ENCODE measurements at places on chromosomes 13 and 19. TPM values are rescaled to one million over a fixed set of nuclear protein-coding genes. Genes with fewer than 3 reads are reported as not detected.
A peak's percentile ranks its signal among the peaks of the same experiment; 100 is the strongest.

DNA sequence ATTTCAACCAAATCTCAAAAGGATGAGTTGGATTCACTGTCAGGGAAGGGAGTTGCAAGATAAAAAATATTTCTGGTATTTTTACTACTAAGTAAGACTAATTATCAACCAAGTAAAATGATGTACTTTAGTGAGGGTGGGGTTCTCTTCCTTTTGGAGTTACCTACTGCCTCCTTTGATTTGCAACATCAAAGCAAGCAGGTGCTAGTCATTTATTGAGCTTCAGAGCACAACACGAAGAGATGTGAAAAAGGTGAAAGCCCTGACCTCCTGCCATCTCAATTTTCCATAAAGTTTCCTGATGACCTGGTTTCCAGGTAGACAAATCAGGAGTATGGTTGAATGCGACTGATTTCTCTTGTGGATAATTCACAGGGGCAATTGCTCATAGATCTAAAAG is 96.0 kb downstream of the CDADC1 start:
- DNase-seq = no peak

GRCh38 chr13:70812481-70812880 is 704.2 kb upstream of the KLHL1 start:
- DNase-seq = no peak

GRCh38 chr19:56069642-56070041 is 51.5 kb downstream of the ZNF787 start:
- no peak for DNase-seq

- no peak for DNase-seq
Measured at GRCh38 chr13:100158569-100158968, 69.7 kb downstream of the PCCA start.

DNA sequence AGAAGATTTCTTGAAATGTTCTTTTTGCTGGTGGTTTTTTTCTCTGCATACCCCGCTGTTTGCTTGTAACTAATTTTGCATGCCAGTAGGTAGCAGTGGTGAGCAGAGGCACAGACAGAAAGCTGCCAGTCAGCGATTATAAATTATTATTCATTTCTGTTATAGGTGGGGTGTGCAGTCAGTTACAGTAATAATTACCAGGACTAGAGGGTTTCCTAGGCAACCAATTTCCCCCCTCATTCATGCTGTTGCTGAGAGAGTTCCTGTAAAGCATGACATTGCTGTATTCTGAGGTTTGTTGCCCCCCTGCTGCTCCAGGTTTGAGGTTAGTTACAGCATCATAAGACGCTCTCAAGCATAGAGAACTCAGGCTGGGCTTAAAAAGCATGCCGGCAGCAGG is 104.5 kb downstream of the URI1 start:
- no peak for DNase-seq

DNA sequence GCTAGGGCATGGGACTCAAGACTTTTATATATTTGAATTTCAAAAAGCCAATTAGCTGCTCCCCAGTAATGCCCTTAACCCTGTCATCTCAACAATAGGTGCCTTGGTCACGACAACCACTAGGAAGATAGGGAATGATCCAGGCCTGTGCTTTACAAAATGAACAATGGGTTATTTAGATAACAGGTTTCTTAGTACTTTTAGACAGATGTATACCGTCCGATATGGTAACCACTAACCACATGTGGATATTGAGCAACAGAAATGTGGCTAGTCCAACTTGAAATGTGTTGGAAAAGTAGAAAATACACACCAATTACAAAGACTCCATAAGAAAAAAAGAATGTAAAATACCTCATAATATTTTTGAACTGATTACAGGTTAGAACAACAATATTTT is 201.2 kb downstream of the LHFPL6 start:
- DNase-seq = no peak

DNA sequence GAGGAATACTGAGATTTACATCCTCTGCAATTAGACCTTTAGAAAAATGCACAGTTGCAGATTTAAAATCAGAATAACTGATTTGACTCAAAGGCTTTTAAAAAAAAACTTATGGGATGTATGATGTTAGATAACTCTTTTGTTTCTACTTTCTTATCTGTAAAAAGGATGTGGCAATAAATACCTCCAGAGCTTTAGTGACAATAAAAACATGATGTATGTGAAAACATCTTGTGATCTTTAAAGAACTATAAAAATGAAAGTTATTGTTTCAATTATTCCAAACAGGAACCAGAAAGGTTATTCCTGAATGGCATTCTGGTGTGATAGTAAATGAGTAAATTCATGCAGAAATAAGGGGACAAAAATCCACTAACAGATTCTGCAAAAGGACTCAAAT is 2712.2 kb upstream of the PCDH20 start:
- no peak for DNase-seq

- DNase-seq = no peak
Measured at GRCh38 chr19:50563597-50563996, 4.6 kb downstream of the LRRC4B start.

LGALS4 gene
- not detected for total RNA-seq

FAM32A gene
- 128 TPM for total RNA-seq

DNA sequence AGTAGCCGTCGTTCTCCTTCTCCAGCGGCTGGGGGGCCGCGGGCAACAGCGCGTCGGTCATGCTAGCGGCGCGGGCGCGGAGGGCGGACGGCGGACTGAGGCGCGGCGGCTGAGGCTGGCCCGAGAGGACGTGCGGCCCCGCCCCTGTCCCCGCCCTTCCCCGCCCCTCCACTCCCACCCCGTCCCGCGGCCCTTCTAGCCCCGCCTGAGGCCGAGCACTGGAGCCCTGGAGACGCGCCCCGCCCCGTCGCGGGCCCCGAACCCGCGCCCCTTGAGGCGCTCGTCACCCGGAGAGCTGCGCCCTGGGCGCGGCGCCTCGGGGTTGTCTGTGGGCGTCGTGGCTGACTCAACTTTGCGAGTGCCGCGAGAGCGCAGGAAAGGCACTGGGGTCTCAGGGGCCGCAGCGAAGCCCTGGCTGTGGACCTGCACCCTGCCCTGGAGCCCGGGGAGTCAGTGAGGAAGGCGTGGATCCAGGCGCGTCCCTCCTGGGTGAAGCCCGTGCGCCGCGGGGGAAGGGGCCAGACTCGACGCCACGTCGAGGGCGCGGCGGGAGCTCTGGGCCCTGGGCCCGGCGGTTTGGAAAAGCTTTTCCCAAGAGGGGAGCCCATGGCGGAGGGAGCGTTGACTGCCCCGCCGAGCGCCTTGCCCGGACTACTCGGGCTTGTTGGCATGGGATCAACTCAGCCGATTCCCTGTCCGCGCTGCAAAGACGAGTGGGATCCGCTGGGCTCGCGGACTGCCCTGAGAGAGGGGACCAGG is at the start of gene RHPN2:
Gene RHPN2 (minus strand): TSS at position 97 of the 759 bp plus-strand sequence. CDS start 36 bp downstream, at position 61.
- DNase-seq = peak; percentile 87

ZNF112 gene
- 33.1 TPM for total RNA-seq

DNA sequence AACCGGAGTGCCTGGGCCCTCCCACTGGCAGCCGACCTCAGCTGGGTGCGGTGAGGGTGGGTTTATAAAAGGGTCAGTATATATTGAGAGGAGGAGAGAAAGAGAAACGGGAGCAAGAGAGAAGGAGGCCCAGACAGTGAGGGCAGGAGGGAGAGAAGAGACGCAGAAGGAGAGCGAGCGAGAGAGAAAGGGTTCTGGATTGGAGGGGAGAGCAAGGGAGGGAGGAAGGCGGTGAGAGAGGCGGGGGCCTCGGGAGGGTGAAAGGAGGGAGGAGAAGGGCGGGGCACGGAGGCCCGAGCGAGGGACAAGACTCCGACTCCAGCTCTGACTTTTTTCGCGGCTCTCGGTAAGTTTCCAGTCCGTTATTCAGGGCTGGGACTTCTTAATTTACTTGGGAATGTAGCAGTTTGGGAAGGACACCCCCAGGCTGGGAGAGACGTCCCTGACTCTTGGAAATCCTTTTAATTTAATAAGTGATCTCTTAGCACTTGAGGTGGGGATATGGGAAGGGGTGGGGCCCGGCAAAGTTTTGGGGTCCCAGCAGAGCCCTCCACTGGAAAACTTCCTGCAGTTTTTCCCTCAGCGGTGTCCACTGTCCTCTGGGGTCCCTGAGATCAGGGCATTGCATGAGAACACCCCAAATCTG is at the start of gene EMP3:
Gene EMP3 (plus strand): TSS at position 288 of the 646 bp plus-strand sequence. CDS start 1,293 bp downstream, outside the sequence.
- DNase-seq = peak; percentile 97

- no peak for DNase-seq
Measured at GRCh38 chr13:73394066-73394465, 335.3 kb downstream of the KLF5 start.

ATP1A3 gene
- total RNA-seq = not detected

ICAM4 gene
- not detected for total RNA-seq

- DNase-seq = peak; percentile 91
Measured at GRCh38 chr19:13155472-13156359, 5.5 kb downstream of the IER2 start.

GRCh38 chr13:62908321-62908720 is 1492.7 kb upstream of the PCDH20 start:
- DNase-seq = no peak

MBD3L3 gene
- total RNA-seq = not detected

GRCh38 chr19:55644842-55645511 is 1.5 kb downstream of the ZNF581 start:
- DNase-seq = no peak

- DNase-seq = peak; percentile 16
Measured at GRCh38 chr19:30227012-30227621, 145.1 kb upstream of the ZNF536 start.

GRCh38 chr13:73340069-73340468 is 281.3 kb downstream of the KLF5 start:
- DNase-seq = no peak

GRCh38 chr13:40043764-40044163 is 388.3 kb downstream of the COG6 start:
- no peak for DNase-seq

DNA sequence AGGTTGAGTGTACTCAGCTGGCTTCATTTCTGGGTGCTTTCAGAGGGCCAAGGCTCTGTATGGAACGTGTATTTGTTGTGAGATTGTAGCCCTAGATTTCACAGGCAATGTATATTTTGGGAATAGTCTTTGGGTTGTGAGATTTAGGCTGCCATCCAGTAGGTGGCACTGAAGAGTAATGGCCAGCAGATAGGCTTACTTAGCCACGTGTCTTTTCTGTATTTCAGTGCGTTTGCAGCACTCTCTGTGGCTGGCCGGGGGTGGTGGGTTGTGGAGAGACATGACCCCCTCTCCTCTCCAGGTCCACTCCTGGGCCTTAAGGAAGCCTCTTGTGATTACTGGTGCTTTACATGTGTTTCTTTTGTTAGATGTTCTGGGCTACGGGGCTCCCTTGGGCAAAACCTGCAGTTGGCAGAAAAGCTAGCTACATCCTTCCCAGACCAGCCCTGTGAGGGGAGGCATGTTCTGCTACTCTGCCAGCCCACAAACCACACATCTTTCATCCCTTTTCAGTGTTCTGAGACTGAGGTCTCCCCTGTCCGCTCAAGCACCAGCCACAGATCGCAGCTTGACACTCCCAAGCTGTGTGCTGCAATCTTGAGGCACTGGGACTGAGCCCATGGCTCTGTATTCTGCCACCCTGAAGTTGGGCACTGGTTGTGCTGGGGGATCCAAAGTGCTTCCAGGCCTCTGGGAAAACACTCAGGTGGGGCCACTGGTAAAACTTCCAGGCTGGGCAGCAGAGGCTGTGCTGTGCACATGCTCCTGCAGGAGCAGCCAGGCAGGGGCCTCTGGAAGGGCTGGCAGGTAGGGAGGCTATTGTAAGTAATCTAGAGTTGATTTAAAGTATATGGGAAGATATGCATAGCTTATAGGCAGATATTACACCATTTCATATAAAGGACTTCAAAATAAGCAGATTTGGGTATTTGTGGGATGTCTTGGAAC is 1096.8 kb upstream of the PCDH20 start:
- peak; percentile 23 for DNase-seq
